Thoracic aorta (tissue), 2 donors: ENCODE measurements at places on chromosomes 13 and 19.

DNA sequence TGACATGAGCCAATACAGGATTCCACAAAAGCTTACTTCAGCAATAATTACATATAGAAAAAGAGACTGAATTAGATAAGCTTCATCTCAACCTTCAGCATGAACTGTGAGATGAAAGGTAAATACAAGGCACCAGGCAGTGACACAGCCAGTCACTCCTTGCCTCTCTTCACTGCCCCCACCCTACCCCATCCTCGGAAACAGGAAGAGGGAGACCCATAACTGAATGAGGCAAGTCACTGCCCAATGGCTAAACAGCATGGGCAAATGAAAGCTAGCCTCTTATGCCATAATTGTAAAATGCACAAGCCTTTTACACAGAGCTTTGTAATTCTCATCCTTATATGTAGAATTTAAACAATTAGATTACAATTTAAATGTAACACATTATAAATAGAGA lies 1.7 kb downstream of the ZNF160 start:
- no peak for DNase-seq

- peak; percentile 7 for DNase-seq
These were observed 133.2 kb downstream of the VWA8 start for GRCh38 chr13:41827507-41828213.

DNA sequence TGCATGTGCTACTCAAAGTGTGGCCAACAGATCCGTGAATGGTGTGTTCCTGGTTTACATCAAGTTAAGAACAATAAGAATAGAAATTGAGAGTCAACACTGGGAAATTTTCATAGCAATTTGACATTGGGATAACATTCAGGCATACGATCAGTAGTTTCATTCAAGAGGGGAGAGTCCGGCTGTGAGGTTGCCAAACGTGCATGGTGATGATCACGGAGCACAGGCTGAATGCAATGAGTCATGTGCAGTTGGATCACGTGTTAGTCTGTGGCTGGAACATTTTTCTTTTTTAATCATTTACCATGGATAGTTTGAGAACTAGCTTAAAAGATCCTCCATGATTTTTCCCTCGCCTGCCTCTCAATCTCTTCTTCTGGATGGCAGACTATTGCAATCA lies 2.5 kb upstream of the DCT start:
- no peak for DNase-seq

- DNase-seq: no peak
These were observed 62.8 kb downstream of the RGCC start for GRCh38 chr13:41520016-41520659.

- no peak for DNase-seq
These were observed 10.7 kb downstream of the IL17D start for GRCh38 chr13:20714161-20714560.

DNA sequence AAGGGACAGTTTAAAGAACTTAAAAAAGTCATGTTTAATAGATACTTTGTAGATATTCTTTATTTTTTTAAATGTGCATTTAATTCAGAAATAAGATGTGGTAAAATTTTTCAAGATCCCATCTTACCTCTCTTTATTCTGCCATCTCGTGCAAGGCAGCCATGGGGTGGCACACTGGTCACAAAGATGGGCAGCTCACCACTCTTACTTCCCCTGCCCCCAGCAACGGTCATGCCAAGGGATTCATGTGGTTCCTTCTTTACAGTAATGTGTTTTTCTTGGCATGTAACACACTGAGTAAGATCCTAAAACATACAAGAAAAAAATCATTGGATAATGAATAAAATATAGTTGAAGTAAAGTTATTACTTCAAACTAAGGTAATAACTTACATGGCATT lies 64.2 kb downstream of the LNX2 start:
- no peak for DNase-seq

DNA sequence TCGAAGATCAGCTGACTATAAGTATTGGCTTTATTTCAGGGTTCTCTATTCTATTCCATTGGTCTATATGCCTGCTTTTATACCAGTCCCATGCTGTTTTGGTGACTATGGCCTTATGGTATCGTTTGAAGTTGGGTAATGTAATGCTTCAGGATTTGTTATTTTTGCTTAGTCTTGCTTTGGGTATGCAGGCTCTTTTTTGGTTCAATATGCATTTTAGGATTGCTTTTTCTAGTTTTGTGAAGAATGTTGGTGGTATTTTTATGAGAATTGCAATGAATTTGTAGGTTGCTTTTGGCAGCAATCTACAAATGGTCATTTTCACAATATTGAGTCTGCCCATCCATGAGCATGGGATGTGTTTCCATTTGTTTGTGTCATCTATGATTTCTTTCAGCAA lies 951.9 kb upstream of the SLITRK1 start:
- no peak for DNase-seq

DNA sequence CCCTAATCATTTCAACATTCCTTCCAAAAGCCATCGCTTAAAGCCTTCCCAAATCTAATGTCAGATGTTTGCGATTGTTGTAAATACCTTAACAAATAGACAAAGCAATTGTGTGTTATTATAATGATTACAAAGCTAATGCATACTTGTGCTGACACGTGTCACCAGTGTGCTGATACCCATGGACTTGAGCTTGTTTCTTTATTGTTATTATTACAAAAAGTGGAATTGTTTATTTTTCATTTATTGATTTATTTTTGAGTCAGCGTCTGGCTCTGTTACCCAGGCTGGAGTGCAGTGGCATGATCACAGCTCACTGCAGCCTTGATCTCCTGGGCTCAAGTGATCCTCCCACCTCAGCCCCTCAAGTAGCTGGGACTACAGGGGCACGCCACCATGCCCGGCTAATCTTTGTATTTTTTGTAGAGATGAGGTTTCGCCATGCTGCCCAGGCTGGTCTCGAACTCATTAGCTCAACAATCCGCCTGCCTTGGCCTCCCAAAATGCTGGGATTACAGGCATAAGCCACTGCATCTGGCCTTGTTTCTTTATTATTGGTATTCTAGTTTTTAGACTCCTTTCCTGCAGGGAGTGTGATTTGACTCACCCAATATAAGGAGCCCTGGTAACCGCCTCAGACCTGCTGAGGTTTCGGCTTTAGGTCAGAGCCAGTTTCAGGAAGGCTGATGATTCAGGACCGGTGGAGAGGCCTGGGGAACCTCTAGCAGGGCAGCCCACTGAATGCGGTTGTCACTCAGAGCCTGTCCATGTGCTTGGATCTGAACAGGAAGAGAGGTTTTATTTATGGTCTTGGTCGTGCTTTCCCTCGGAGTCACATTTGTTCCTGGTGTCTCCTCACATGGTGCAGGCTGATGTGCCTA lies 2.1 kb upstream of the FBXO17 start:
- no peak for DNase-seq

- peak; percentile 56 for DNase-seq
These were observed 2.5 kb upstream of the PLEKHF1 start for GRCh38 chr19:29662604-29663404.

- DNase-seq: no peak
These were observed 691.1 kb upstream of the SPRY2 start for GRCh38 chr13:81031996-81032395.

DNA sequence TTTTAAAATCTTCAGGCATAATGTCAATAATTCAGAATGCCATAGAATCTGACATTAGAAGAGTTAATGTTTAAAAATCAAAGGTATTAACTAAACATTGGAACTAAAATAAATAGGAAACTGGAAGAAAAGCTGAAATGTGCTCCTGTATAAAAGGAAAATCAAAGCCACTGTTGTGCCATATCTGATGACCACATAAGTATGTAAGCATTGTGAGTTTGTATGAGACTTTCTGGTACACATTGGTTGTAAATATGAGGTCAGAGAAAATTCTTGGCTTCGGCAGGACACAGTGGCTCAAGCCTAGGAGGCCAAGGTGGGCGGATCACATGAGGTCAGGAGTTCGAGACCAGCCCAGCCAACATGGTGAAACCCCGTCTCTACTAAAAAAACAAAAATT lies 48.3 kb upstream of the INTS6 start:
- DNase-seq: no peak

- no peak for DNase-seq
These were observed 8.1 kb upstream of the CHST8 start for GRCh38 chr19:33613620-33614000.

- no peak for DNase-seq
These were observed 2.6 kb upstream of the CARD8 start for GRCh38 chr19:48258350-48258749.

DNA sequence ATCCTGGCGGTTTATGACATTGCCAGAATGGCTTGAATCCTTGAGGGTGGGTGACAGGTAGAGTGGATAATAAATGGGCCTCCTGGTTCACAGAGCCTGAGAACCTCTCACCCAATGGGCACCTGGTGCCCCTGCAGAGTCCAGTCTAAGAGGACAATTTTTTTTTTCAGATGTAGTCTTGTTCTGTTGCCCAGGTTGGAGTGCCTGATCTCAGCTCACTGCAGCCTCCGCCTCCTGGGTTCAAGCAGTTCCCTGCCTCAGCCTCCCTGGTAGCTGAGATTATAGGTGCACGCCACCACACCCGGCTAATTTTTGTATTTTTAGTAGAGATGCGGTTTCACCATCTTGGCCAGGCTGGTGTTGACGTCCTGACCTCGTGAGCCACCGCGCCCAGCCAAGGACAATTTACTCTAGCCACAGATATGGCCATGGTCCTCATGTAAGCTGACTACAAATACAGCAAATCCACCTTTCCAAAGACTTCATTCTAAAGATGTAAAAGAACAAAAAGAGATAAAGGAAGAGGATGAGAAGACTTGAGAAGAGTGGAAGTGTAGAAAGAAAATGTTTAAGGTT lies 33.0 kb downstream of the COL4A2 start:
- DNase-seq: no peak

DNA sequence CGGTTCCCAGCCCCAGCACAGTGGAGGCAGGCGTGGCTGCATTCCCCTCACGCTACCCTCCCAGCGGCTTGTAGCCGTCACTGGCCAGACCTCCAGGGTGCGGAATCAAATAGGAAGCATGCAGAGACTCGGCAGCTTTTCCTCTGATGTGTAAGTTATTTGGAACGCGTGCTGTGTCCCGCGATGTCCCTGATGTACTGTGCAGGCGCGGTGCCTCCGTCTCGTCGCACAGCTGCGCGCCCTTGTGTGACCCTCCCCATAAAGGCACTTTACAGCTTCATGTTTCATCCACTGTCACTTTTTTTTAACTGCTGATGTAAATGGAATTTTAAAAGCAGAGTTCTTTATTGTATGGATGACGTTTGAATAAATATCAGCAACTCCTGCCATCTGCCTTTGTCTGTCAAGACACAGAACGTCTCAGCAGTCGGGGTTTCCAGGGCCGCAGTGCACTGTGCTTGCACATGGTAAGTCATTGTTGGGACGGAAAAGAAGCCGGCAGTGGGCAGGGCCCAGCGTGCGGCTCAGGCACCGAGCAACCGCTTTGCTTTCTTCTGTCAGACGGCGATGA lies 7.3 kb upstream of the F7 start:
- DNase-seq: no peak

DNA sequence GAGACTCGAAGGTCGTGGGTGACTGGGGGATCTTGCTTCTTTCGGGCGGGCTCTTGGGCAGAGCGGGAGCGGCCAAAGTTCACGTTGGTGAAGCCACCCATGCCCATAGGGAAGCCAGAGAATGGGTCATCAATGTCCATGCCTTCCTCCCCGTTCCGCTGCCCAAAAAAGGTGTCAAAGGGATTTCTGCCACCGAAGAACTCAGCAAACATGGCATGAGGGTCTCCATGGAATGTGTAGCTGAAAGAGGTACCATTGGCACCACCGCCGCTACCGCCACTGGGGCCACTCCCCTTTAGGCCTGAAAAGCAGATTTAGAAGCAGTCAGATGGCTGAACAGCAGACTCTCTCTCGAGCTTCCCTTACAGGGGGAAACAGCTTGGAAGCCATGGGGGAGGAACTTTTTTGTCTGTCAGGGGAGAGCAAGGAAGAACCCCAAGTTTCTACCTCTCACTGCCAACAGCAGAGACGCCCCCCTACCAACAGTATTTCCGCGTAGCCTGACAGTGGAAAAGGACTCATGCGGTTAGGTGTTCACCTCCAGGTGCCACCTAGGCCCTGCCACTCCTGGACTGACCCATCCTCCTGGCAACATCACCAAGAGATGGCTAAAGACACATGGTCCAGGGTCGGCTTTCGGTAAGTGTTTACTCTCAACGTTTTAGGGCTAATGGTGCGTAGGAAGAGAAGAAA lies 1.3 kb downstream of the DNAJB1 start:
- DNase-seq: no peak

- DNase-seq: no peak
These were observed 573.1 kb upstream of the KLF12 start for GRCh38 chr13:74707291-74707690.

DNA sequence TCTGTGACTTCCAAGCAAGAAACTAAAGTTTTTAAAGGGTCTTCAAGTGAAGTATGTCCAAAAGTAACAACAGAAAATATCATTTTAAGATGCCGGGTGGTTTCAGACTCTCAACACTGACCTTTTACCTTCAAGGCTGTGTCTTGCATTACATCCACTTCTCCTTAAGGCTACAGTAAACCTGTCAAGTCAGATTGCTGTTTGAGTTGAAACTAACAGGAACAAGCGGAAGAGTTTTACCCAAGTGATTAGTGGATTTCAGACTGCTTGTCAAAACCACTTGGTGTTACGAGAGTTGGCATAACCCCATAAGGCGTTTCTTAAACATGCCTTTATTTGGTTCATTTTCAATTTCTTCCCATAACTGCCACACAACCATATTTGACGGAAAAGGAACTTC lies 283.1 kb downstream of the DCT start:
- no peak for DNase-seq

DNA sequence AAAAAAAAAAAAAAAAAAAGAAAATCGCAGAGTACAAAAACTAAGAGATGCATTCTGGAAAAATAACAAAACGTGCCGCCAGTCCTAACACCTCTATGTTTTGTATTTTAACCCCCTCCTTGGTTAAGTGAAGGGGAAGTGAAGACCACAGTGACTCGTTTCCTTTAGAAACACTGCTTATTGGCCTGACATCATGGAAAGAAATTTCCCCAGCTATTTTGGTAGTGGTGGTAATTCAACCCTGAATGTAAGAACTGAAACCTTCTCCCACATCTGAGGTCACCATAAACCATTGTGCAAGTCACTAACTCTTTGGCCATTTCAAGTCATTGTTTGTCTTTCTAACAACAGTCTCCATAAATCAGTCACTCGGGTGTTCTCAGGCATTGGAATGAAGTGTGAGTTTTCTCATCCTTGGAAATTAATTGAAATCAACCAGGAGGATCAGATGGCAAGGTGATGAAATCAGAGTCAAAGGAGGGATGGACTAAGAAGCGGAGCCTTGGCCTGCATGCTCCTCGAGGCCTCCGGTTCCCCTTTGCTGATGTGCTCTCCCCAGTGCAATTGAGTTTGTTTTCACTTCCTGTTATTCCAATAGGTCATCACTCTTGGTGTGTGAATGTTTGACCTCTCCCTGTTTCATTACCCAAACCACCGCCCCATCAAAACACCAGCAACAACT lies 443.9 kb downstream of the FGF9 start:
- DNase-seq: no peak

- DNase-seq: no peak
These were observed 12.2 kb downstream of the SUGP2 start for GRCh38 chr19:19021115-19021514.

GRCh38 chr13:79724348-79725103 lies 243.6 kb downstream of the NDFIP2 start:
- no peak for DNase-seq
